ENCODE measurements at places on chromosomes 13 and 19. TPM values are rescaled to one million over a fixed set of nuclear protein-coding genes. Genes with fewer than 3 reads are reported as not detected.

GRCh38 chr19:290372-291005 is 714 bp downstream of the PLPP2 start:
- DNase-seq = no peak
- H3K4me3 ChIP-seq = no peak overlapping the region
- no peak overlapping the region for H3K27ac ChIP-seq
- no peaks in the 10 kb centered on the region for H3K4me1 ChIP-seq

GRCh38 chr19:17829855-17830566 is 8.7 kb upstream of the INSL3 start:
- peaks cover 73% of the 10 kb centered on the region for H3K36me3 ChIP-seq
- H3K4me3 ChIP-seq = no peak overlapping the region
- no peak overlapping the region for H3K27ac ChIP-seq
- DNase-seq = no peak
- no peaks in the 10 kb centered on the region for H3K27me3 ChIP-seq
- H3K4me1 ChIP-seq = peaks cover 5% of the 10 kb centered on the region

- H3K36me3 ChIP-seq = no peaks in the 10 kb centered on the region
- H3K4me1 ChIP-seq = no peaks in the 10 kb centered on the region
- H3K27ac ChIP-seq = no peak overlapping the region
- H3K4me3 ChIP-seq = no peak overlapping the region
- no peak for DNase-seq
Measured at GRCh38 chr13:68380041-68380973, 1150.2 kb upstream of the PCDH9 start.

- no peak for DNase-seq
- peaks cover 38% of the 10 kb centered on the region for H3K4me1 ChIP-seq
- H3K4me3 ChIP-seq = peak overlapping the region; percentile 89
- peaks cover 7% of the 10 kb centered on the region for H3K36me3 ChIP-seq
- no peaks in the 10 kb centered on the region for H3K27me3 ChIP-seq
Measured at GRCh38 chr13:33611121-33611805, 206.7 kb upstream of the RFC3 start.

- H3K4me3 ChIP-seq = no peak overlapping the region
- DNase-seq = peak; percentile 41
- H3K4me1 ChIP-seq = peaks cover 3% of the 10 kb centered on the region
Measured at GRCh38 chr19:29324717-29325116, 111.8 kb upstream of the UQCRFS1 start.

DNA sequence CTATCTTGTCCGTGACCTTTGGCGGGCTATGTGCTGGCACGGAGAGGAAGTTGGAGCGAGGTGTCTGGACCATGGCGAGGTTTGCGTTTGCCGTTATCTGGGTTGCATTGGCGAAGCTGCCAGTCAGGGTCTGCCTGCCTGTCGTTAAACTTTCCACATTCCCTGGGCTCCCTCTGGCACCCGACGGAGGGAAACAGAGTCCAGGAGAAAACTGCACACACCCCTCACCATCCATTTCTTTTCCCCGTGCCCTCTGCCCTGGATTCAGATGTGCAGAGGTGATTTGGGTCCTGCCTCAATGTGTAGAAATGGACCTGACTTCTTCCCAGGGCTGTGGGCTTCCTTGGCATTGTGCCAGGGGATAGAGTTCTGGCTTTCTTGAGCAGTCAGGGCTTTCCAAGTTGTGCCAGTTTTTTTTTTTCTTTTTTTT is 142.4 kb downstream of the URI1 start:
- H3K27ac ChIP-seq = no peak overlapping the region
- DNase-seq = no peak
- H3K27me3 ChIP-seq = peaks cover 2% of the 10 kb centered on the region
- H3K36me3 ChIP-seq = no peaks in the 10 kb centered on the region
- peaks cover 2% of the 10 kb centered on the region for H3K4me1 ChIP-seq

The ZC3H4 gene
- 97.3 TPM for total RNA-seq

The MISP gene
- total RNA-seq = not detected
